ENCODE measurements at places on chromosomes 3 and 15. TPM values are rescaled to one million over a fixed set of nuclear protein-coding genes. Genes with fewer than 3 reads are reported as not detected.

TGM5 gene
- not detected for total RNA-seq

FILIP1L gene
- 17.1 TPM for total RNA-seq

SPATA12 gene
- total RNA-seq, result not detected

SEMA3B gene
- 129 TPM for total RNA-seq

PLA2G4E gene
- total RNA-seq, result 0.09 TPM

GPR15 gene
- 4.5 TPM for total RNA-seq

ERC2 gene
- total RNA-seq, result 0.06 TPM

RPP25 gene
- total RNA-seq, result 12.3 TPM

FAM3D gene
- total RNA-seq, result 253 TPM

RYR3 gene
- 1.1 TPM for total RNA-seq

SLC28A2 gene
- total RNA-seq, result 3.5 TPM

LRRC34 gene
- total RNA-seq, result 0.67 TPM

MYRIP gene
- total RNA-seq, result 11.2 TPM

CPNE9 gene
- 0.70 TPM for total RNA-seq

TRNT1 gene
- total RNA-seq, result 25.1 TPM

POLQ gene
- 3.2 TPM for total RNA-seq

TMEM40 gene
- not detected for total RNA-seq

CYP8B1 gene
- total RNA-seq, result not detected

CRABP1 gene
- 2.4 TPM for total RNA-seq

SLC35A5 gene
- total RNA-seq, result 36.3 TPM

NOX5 gene
- total RNA-seq, result 0.13 TPM

TMCC1 gene
- 28.9 TPM for total RNA-seq

LRRN1 gene
- total RNA-seq, result 1.2 TPM

BDH1 gene
- total RNA-seq, result 160 TPM

All from mucosa of descending colon (tissue), 3 donors.